ENCODE measurements at places on chromosomes 13 and 19.
A peak's percentile ranks its signal among the peaks of the same experiment; 100 is the strongest.

DNA sequence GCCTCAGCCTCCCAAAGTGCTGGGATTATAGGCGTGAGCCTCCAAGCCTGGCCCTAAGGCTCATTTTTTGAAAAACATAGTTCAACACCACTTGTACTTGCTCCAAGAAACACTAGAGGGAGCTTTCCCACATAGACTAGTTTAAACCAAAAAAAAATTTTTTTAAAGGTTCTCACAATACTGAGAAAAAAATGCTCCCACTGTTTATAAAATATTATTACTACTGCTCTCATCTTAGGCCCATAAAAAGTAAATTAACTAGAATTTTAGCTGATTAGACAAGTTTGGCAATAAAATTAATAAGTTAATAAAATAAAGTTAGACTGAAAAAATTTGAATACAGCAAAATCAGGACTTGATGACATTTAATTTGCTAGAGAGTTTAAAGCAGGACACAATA, 109.5 kb downstream of the TBC1D4 start:
- no peak for DNase-seq
- no peak overlapping the region for H3K4me3 ChIP-seq
- H3K27me3 ChIP-seq = no peaks in the 10 kb centered on the region
- no peak overlapping the region for H3K27ac ChIP-seq
- H3K36me3 ChIP-seq = no peaks in the 10 kb centered on the region

GRCh38 chr13:105630431-105630830, 905.0 kb downstream of the EFNB2 start:
- DNase-seq = no peak
- H3K27me3 ChIP-seq = no peaks in the 10 kb centered on the region
- H3K27ac ChIP-seq = no peak overlapping the region
- no peak overlapping the region for H3K4me3 ChIP-seq
- no peaks in the 10 kb centered on the region for H3K4me1 ChIP-seq

DNA sequence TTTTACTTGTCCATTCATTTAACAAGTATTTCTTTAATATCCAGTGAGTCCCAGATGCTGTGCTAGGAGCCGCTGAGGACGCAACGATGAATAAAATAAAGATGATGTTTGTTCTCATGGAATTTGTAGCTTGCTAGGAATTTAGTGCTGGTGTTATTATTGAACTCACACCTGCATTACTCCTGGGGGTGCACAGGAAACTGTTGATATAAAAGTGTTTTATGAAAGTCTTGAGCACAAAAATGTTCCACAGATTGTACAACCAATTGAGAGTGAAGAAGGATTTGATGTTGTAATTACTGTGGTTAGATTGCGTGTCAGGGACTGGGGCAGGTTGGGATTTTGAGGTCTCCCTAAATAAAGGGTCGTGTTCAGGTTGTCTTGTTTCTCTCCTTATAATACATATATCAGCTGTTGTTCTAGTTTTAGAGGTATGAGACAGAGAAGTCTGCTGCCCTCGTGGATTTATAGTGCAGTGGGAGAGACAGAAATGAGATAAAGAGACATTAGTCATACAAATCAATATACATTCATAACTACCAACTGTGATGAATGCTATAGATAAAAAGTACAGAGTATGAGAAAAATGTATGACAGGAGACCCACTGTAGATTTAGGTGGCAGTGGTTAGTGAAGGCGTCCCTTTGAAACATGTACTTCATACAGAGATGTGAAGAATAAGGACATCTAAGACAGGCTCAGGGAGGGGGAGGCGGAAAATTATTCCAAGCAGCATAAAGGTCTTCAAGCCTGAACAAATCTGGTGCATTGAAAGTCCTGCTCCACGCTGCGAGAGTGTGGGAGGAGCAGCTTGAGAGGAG, 11.3 kb downstream of the CACNG6 start:
- peaks cover 50% of the 10 kb centered on the region for H3K27me3 ChIP-seq
- no peaks in the 10 kb centered on the region for H3K36me3 ChIP-seq
- DNase-seq = no peak
- no peak overlapping the region for H3K27ac ChIP-seq

DNA sequence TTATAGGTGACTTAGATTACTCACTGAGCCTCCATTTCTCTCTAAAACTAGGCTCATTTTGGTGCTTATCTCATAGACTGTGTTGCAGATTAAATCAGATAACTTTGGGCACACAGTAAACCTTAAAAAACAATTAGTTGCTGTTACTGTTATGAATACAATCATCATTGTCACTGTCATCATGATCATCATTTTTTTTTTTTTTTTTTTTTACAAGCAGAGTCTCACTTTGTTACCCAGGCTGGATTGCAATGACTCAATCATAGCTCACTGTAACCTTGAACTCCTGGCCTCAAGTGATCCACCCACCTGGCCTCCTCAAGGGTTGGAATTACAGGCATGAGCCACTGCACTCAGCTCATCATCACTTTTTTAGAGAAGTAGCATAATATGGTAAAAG, 60.0 kb downstream of the VWA8 start:
- no peak for DNase-seq
- H3K4me3 ChIP-seq = no peak overlapping the region
- peaks cover 5% of the 10 kb centered on the region for H3K36me3 ChIP-seq
- no peak overlapping the region for H3K27ac ChIP-seq
- H3K4me1 ChIP-seq = no peaks in the 10 kb centered on the region
- H3K27me3 ChIP-seq = no peaks in the 10 kb centered on the region

DNA sequence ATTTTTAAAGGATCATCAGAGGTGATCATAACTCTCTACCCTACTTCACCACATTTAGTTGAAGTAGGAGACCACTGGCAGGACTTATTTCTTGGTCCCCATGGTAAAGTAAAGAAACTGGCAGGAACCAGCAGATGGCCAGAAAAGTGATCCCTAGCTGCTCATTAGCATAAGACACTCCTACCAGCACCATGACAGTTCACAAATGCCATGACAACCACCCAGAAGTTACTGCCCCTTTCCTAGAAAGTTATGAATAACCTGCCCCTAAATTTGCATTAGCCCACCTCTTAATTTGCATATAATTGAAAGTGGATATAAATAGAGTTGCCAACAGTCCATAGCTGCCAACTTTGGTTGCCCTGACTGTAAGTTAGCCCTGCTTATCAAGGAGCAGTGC, 18.4 kb upstream of the RUBCNL start:
- H3K4me3 ChIP-seq = peak overlapping the region; percentile 38
- no peaks in the 10 kb centered on the region for H3K4me1 ChIP-seq
- H3K27me3 ChIP-seq = peaks cover 12% of the 10 kb centered on the region
- H3K36me3 ChIP-seq = no peaks in the 10 kb centered on the region
- no peak for DNase-seq

DNA sequence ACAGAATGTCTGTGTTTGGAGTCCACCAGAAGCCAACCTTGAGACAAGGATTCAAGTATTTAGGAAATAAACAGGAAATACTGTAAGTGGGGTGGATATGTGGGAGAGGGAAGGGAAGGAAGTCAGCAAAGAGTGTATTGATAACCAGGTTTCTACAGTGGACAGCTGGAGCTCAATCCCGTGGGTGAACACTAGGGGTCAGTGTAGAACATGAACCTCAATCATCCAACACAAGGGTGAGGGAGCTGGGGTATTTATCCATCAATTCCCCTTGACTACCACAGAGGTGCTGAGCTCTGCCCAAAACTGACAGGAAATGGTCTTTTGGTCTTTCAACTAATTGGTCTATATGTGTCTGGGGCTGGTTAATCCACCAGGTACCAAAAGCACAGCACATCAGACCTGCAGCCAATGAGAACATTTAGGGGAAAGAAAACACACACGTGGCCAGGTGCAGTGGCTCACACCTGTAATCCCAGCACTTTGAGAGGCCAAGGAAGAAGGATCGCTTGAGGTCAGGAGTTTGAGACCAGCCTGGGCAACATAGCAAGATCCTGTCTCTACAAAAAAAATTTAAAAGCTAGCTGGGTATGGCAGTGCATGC, 5.6 kb upstream of the SYDE1 start:
- no peaks in the 10 kb centered on the region for H3K27me3 ChIP-seq
- DNase-seq = peak; percentile 90
- H3K4me3 ChIP-seq = no peak overlapping the region
- no peak overlapping the region for H3K27ac ChIP-seq
- H3K4me1 ChIP-seq = no peaks in the 10 kb centered on the region

GRCh38 chr13:113152984-113153809, 5.3 kb upstream of the PROZ start:
- no peaks in the 10 kb centered on the region for H3K36me3 ChIP-seq
- DNase-seq = peak; percentile 87
- peaks cover 13% of the 10 kb centered on the region for H3K27me3 ChIP-seq
- peaks cover 8% of the 10 kb centered on the region for H3K4me1 ChIP-seq
- H3K27ac ChIP-seq = no peak overlapping the region
- H3K4me3 ChIP-seq = peak overlapping the region; percentile 72

Data from endodermal cell (in vitro differentiated cells).